ENCODE measurements at places on chromosomes 4 and X.

DNA sequence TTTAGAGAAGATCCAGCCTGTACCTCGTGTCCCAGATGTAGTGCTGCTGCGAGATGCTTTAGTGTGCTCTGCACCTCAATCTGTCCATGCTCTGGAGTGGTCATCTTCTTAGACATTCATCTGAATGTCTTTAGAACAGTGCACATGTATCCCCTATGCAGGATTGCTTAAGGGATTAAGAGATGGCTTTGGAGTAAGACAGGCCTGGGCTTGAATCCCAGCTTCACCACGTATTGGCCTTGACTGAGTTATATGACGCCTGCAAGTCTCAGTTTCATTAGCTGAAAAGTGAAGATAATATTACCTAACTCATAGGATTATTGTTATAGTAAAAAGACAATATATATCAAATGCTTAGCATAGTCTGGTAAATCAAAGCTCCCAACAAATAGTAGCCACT lies 98.3 kb downstream of the NFKB1 start:
- DNase-seq: no peak

DNA sequence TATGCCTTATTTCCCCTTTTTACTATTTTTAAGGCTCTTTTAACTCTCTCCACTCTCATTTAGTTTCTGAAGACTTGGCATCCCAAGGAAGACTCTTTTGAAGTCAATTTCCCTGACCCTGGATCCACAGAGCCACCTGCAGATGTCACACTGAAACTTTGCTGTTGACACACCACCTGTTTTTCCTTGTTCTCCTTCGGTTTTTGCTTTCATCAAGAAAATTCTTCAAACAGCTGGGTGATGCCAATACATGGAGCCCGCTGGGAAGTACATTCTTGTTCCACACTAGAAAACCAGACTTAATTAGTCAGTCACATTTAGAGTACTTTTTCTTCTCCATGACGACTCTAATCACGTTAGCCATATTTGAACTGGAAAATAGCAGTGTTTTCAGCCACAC lies 293.9 kb downstream of the PDGFC start:
- no peak for DNase-seq

DNA sequence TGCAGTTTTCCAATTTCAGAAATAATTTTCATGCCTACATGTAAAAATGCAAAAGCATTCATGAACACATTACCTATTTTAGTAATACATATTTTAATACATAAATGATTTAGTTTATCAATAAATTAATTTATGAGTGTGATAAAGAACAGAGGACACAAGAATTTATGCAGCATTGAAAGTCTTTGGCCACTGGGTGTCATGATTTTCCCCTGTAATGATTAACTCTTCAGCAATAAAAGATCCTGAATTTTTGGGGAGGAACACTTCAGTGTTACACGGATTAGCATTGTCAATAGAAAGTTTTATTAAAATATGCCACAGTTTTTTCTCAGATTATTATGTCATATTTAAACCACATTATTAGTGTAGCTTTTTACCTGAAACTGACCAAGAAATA lies 8.6 kb upstream of the VCX2 start:
- no peak for DNase-seq

DNA sequence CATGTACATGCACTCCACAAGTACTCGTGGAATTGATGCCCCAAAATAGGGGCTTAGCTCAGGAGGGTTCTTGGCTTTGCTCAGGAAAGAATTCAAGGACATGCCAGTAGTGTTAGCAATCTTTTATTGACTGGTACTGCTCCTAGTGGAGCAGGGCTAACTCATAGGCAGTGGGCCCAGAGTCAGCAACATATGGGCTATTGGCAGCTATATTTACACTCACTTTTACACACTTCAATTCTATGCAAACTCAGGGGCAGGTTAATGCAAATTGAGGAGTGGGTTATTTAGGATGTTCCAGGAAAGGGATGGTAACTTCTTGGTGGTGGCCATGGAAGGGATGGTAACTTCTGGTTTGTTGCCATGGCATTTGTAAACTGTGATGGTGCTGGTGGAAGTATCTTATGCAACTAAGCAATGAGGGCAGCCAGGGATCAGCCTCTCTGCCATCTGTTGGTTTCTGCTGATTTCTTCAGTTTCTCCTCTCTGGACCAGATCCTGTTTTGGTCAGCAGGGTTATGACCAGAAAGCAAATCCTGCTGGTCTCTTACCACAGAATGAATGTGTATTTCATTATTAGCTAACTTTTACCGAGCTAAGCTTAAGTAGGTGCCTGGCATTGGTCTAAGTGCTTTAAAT lies 69.2 kb upstream of the FAT1 start:
- no peak for DNase-seq

DNA sequence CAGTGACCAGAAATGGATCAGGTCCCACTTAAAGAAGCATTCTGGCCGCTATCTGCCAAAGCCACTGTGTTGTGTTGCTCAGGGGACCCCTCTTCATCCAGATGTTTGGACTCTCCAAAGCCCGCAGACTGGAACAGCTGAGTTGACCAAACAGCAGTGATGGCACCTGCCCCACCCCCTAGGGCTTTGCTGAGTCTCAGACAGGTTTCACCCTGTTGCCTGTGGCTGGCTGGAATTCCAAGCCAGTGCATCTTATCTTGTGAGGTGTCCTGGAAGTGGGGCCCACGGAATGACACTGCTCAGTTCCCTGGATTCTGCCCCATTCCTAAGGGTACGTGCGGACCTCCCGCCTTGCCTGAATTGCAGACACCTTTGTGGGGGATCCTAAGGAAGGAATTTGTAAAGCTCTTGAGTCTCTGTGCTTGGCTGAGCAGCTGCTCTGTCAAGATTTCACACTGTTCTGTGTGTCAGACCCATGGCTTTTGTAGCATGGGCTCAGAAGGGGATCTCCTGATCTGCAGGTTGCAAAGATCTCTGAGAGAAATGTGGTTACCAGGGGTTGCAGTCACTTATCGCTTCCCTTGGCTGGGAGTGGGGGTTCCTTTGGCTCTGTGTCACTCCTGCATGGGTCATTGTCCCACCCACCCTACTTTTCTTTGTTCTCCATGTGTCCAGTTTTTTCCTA lies 1707.9 kb upstream of the PCDH10 start:
- no peak for DNase-seq

DNA sequence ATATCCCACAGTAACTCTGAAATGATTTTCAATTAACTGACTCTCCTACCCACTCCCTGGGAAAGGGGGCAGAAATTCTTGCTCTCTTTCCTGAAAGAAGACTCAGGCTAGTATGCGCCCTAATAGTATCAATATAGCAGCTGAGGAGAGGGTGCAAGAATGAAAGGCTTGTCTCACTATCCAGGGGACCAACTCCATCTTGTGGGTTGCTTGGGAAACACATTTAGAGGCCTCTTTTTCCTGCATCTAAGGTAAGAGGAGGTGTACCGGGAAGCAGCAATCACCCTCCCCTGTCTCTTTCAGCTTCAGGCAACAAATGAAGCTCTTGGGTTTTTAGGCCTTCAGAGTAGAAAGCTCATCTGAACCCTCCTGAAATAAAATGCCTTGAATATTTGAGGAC lies 11.3 kb downstream of the TMEM255A start:
- DNase-seq: no peak

DNA sequence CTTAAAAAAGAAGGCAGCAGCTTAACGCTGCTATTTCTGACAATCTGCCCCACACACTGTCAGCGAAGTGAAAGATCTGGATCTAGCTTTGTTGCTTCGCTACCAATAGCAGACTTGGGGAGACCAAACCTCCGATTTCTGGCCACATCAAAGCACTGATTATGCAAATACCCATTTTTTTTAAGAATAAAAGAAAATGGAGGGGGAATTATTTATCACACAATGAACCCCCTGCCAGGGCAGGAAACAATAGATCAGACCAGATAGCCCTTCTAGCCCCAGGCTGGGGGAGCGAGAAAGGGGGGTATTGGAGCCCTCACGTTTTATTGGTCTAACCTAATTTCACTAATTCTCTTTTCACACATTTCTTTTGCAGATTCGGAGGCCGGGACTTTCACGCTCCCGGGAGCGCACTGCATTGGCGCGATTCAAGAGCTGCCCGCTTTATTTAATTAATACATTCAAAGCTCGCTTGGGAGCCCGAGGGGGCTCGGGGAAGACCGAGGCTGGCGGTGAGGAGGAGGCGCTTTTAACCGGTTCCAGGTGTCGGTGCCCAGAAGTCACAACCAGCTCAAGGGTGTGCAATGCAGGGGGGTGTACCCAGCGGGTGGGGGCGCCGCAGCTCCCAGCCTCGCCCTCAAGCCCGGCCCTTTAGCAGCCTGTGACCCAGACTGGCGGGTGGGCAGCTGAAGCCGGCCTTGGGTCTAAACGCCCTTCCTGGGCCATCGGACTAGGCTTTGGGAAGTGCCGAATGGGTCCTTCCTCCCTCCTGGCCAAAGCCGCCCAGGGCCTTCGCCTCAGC lies 5.5 kb downstream of the NEUROG2 start:
- no peak for DNase-seq

DNA sequence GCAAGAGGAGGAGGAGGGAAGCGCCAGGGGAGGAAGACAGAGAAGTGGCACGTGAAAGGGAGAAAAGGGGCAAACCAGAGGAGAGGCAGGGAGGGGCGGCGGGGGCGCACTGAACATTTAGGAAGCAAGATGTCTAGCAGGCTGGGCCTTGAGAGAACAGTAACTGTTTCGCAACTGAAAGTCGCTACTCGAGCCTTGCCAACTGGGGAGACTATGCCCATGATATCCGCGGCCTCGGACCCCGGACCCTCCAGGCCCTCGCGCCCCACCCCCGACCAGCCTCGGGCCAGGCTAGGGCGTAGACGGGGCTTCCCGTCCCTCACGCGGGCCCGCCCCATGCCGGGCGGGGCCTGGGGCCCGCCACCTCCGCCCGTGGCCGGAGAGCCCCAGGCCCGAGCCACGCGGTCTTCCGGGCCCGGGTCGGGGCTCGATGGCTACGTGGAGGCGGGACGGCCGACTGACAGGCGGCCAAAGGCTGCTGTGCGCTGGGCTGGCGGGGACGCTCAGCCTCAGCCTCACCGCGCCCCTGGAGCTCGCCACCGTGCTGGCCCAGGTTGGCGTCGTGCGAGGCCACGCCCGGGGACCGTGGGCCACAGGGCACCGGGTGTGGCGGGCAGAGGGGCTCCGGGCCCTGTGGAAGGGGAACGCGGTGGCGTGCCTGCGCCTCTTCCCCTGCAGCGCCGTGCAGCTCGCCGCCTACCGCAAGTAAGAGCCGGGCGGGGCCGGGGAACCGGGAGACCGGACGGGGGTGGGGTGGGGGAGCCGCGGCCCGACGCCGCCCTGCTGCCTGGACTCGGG lies at the start of gene SLC25A43:
Gene SLC25A43 (plus strand): TSS at position 363 of the 798 bp plus-strand sequence. CDS start 68 bp downstream, at position 431.
- DNase-seq: peak; percentile 29

GRCh38 chrX:19800821-19801374 lies 86.5 kb downstream of the SH3KBP1 start:
- DNase-seq: no peak

- no peak for DNase-seq
Measured at GRCh38 chr4:13857800-13858199, 230.3 kb upstream of the BOD1L1 start.

DNA sequence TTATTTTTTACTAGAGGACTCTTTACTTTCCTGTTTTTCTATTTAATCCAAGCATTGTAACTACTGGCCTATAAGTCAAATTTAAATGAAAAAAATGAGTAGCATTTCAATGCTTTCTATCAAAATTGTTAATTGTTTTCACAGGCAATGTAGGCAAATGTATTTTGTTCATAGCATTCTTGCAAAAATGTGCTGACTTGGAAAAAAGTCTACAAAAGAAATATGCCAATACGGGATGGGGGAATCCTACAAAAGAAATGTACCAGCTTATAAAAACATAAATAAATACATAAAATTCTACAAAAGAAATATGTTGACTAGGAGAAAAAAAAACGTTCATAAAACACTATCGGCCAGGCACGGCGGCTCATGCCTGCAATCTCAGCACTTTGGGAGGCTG lies 14.9 kb upstream of the S100G start:
- DNase-seq: no peak

DNA sequence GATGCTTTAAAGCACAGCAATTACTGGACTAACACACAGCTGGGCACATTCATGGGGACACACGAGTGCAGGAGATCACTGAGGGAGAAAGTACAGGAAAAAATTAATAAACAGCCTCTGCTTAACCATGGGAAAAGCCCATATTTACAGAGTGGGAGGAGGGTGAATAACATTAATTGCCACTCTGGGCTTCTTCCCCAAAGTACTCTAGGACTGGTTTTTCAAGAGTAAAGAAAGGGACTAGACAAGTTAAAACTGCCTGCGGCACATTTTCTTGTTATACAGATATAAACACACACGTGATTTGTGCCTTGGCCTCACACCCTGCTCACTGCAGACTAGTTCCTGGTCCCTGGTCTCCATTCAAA lies 179.7 kb upstream of the TET2 start:
- DNase-seq: peak; percentile 3

- no peak for DNase-seq
Measured at GRCh38 chrX:96820935-96821334, 62.8 kb upstream of the RPA4 start.

GRCh38 chrX:154017766-154018517 lies 1.8 kb downstream of the IRAK1 start:
- no peak for DNase-seq

DNA sequence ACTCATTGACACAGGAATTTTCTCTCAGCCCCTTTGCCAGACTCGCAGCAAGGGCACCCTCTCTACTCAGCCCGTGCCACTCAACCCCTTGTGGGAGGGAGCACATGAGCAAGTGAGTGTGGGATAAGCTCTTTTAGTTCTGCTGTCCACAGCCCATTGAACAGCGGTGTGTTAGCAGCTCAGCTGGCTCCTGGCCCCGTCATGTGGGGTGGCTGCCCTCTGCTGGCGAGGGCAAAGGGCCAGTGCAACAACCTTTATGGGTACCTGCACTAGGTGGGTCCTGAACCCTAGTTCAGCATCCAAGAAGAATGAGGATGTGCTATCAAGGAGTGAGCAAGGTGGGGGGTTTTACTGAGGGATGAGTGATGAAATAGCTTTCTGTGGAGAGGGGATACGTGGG lies 85.0 kb upstream of the ZNF81 start:
- DNase-seq: peak; percentile 21

- DNase-seq: no peak
Measured at GRCh38 chrX:110046971-110047370, 44.1 kb downstream of the TMEM164 start.

DNA sequence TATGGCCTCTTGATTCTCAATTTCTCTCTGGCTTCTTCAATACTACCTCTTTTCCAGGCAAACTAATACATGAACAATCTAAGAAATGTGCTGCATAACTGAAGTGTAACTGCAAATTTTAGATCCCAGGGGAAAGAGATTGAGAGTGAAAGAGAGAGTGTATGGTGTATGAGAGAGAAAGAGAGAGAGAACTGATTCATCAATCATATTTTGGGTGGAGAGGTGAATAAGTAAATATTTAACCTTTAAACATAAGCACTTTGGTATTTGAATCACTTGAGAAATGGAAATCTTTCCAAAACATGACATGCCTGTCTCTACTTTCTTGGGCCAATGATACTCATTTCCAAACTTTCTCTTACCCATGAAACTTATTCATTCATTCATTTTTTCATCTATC lies 147.2 kb upstream of the DIPK2B start:
- no peak for DNase-seq

DNA sequence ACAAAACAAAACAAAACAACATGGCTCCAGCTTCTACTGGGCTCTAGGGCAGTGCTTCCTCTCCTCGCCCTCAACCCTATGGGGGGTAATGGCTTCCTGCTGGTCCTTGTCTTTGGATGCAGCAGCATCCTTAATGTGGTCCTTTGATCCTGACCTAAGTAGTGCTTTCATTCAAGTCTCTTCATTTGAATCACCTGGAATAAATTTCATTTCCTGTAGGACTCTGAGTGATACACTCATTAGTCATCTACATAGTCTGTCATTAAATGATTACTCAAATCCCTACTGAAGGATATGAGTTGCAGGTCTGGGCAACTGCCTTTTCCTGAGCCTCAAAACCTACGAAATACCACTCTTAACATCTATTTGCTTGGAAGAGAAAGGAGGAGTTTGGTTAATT lies 54.5 kb downstream of the RHOH start:
- no peak for DNase-seq

GRCh38 chrX:17046478-17047097 lies 100.1 kb downstream of the REPS2 start:
- peak; percentile 33 for DNase-seq

All from CD4-positive, alpha-beta T cell treated with Interleukin-21 for 1 hour (primary cell).